ENCODE measurements at places on chromosomes 7 and 10. TPM values are rescaled to one million over a fixed set of nuclear protein-coding genes. Genes with fewer than 3 reads are reported as not detected.

The NUPR2 gene
- 10.1 TPM for total RNA-seq

The BRAT1 gene
- 36.4 TPM for total RNA-seq

The KLLN gene
- 0.44 TPM for total RNA-seq

The CDHR1 gene
- 0.16 TPM for total RNA-seq

- H3K27ac ChIP-seq = no peak overlapping the region
- H3K27me3 ChIP-seq = no peaks in the 10 kb centered on the region
- no peaks in the 10 kb centered on the region for H3K4me1 ChIP-seq
- no peak overlapping the region for H3K4me3 ChIP-seq
- no peak for DNase-seq
These were observed 150.9 kb downstream of the ANK3 start for GRCh38 chr10:60238759-60239100.

- H3K4me3 ChIP-seq = no peak overlapping the region
- H3K4me1 ChIP-seq = no peaks in the 10 kb centered on the region
- no peaks in the 10 kb centered on the region for H3K36me3 ChIP-seq
- no peak overlapping the region for H3K27ac ChIP-seq
- no peak for DNase-seq
These were observed 1165.9 kb upstream of the CELF2 start for GRCh38 chr10:9851808-9852207.

- no peaks in the 10 kb centered on the region for H3K4me1 ChIP-seq
- H3K36me3 ChIP-seq = no peaks in the 10 kb centered on the region
- H3K4me3 ChIP-seq = no peak overlapping the region
- no peaks in the 10 kb centered on the region for H3K27me3 ChIP-seq
- H3K27ac ChIP-seq = no peak overlapping the region
- DNase-seq = no peak
These were observed 12.4 kb upstream of the OR2A5 start for GRCh38 chr7:144036302-144036885.

GRCh38 chr7:142785841-142786250 lies 15.1 kb downstream of the PRSS2 start:
- no peak for DNase-seq
- no peaks in the 10 kb centered on the region for H3K27me3 ChIP-seq

- peak; percentile 63 for DNase-seq
- H3K36me3 ChIP-seq = no peaks in the 10 kb centered on the region
- H3K4me3 ChIP-seq = no peak overlapping the region
- H3K27me3 ChIP-seq = no peaks in the 10 kb centered on the region
These were observed 16.9 kb upstream of the ZFAND2A start for GRCh38 chr7:1176891-1177373.
